ENCODE measurements at places on chromosomes 1 and 21.
A peak's percentile ranks its signal among the peaks of the same experiment; 100 is the strongest.

DNA sequence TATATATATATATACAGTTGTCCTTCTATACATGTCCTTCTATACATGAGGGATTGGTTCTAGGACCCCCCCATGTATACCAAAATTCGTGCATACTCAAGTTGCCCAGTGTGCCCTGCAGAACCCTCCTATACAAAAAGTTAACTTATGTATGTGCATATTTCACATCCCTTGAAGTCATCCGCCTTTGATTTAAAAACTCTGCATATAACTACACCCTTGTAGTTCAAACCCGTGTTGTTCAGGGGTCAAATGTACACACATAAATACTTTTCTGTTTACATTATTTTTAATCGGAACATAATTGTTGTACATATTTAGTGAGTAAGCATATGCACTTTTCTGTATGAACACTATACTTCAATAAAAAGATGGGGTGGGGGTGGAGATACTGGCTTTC is 7.7 kb upstream of the ABL2 start:
- DNase-seq = no peak

GRCh38 chr1:9909234-9910046 is 629 bp downstream of the CTNNBIP1 start:
- peak; percentile 30 for DNase-seq

GRCh38 chr1:118188411-118188810 is 3.4 kb upstream of the SPAG17 start:
- no peak for DNase-seq

- DNase-seq = no peak
Measured at GRCh38 chr1:196477262-196477661, 131.0 kb downstream of the KCNT2 start.

DNA sequence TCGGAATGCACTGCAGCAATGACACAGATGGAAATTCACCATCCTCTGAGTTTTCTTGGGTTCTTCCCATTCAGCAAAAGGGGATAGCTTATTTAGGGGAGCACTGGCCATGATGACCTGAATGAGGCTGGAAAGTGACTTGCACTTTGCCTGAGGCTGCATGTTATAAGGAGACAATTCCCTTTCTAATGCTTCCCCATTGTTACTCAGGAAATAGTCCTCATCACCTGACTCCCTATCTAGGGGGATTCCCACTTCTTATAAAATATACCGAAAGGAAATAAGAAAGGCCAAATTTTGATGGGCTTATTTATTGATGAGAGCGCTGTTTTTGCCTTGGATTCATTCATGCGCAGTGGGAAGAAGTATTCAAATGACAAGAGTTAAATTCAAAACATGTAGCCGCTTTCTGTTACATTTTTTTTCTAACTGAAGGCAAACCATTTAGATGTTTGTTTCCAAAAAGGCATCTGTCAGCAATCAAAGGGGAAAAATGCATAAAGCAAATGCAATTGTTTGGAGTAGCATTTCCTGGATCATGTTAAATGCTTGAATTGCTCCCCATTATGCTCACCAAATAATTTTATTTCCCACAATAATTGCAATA is 220.3 kb upstream of the NFIA start:
- DNase-seq = no peak

GRCh38 chr1:22563671-22564602 is 648 bp downstream of the EPHA8 start:
- no peak for DNase-seq

DNA sequence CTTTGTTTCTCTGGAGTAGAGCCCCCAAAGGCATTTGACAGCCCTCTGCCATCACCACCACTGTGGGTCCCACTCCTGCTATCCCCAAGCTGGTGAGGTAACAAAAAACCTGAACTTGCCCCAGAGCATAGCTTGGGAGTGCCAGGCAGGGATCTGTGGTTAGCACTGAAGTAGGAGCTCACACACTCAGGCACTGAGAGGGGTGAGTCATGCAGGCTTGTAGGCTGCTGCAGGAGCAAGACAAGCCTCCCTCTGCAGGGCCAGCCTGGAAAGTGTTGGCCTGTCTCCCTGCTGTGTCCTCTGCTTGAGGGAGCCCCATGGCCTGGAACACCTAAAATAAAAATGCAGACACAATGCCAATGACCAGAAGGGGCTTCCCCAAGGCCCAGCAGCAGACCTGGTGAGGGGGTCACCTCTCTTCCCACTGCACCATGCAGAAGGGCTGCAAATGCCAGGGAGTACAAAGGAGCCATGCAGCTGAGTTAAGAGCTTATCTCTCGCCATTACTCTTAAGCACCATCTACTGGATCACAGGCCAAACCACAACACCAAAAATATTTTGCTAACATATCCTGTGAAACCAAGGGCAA is 108.9 kb upstream of the POGK start:
- no peak for DNase-seq

- DNase-seq = no peak
Measured at GRCh38 chr21:24428591-24429199, 1178.6 kb downstream of the MRPL39 start.

DNA sequence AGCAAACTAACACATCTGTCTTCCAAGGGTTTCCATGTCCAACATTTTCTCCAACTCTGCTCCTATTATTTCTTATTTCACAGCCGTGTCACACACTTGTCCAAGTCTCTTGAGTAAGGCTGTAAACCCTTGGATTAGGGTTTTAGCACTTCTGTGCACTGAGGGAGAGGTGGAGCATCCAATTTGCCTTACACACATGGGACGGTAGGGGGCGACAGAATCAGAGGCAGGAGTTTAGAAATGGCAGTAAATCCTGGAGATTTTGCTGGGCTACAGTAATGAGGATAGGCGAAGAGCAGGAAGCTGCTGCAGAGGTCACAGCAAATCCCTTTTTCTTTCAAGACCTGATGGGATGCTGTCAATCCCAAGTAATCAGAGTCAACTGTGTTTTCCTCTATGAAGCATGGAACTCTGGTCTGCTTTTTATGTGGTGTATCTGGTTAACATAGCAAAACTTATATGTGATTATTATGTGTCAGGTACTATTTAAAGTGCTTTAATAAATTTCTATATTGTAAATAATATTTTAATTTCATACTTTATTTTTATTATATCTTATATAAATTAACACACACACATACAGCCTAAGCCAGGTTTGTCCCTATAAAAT is 15.4 kb upstream of the LCE5A start:
- no peak for DNase-seq

GRCh38 chr1:200223613-200224012 is 186.2 kb downstream of the ZNF281 start:
- DNase-seq = no peak

DNA sequence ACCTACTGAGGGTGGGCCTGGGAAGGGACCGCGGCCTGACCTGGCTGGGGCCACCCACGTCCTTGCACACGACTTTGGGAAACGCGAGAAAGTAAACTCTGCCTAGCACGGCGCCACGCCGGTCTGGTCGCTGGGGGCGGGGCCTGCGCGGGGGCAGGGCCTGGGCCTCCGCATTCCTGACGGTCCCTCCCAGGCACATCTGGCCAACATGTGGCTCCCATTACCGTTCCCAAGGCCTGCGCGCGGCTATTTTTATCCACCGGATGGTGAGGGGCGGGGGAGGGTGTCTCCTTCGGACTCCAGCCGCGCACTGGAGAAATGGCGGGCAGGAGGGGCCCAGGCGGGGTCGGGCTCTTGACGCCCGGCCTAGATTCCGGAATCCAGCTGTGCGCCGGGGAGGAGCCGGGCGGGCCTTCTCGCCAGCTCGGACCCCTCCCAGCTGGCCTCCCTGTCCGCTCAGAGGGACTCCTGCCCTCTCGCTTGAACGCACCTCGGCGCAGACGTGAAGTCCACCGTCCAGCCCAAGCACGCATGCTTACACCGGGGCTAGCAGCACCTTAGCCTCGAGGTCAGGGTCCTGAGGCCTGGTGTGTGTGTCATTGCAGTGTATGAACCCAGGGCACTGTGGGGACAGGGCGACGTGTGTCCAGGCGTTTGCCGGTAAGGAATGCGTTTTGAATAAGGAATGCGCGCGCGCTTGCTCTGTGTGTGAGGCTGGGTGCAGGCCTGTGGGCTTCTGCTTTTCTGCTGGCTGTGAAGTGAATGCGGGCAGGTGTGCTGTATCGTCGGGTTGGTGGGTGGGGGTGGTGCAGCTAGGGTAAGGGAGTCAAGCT is 2.1 kb downstream of the EVA1B start:
- DNase-seq = peak; percentile 18

DNA sequence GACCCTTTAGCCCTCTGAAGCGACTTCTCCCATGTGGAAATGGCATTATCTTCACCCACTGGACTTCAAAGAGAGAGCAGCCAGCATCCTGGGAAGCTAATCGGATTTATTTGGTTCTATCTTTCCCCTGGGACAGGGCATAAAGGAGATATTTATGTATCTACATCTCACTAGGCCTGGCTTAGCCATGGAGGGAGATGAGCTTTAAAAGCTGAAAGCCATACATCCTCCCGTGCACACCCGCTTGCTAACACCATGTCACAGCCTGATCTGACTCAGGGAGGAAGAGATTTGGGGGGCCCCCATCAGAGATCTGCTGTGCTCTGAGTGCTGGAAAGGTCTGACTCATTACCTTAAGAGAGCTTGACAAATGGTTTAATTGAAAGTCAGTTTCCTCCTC is 155.9 kb downstream of the PLXNA2 start:
- no peak for DNase-seq

DNA sequence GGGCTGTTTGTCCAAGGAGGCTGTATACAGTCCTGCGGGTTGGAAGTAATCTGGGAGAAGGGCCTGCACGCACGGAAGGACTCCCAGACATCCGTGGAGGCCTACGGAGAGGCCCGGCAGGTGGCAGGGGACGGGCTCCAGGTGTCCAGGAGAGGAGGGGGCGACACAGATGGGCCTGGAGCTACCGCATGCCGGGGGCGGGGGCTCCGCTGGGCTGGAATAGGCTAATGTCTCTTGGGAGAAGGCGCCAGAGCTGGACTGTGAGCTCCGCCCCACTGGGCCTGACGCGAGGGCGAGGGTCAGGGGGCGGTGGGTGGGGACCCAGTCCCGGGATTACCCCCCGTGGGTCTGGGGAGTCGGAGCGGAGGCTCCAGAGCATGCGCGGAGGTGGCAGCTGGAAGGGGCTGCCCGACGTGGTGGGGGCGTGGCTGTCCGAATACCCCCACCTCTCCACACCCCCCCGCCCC is 659 bp downstream of the AGO1 start:
- peak; percentile 54 for DNase-seq

DNA sequence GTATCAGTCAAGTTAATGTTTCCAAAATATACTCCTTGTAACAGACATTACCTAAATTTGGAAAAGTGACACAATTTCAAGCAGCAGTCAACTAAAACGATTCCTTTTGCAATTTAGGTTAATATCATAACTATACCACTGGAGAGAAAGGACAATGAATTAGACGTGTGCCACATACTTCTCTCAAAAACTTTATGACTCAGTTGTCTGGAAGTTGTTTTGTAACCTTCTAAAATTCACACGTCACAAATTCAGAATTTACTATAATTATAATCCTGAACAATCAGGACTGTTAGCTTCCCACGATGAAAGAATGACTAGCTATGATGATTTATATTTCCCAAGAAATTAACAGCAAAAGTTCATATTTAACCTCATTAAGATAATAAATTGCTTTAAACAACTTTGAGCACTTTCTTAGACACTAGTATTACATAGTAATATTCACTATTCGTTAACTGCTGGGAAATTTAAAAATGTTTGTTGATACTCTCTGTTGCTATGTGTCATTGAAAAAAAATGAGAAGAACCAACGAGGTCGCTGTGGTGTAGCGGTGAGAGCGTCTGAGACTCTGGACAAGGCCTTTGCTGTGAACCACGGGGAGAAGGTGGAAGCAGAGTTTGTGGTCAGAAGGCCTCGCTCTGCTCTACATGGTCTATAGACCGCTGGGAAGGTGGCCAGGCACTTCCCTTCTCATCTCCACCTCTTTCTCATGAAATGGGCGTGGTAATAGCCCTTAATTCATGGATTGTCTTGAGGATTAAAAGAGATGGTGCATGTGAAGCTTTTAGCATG is 27.9 kb upstream of the BATF3 start:
- peak; percentile 18 for DNase-seq

- DNase-seq = no peak
Measured at GRCh38 chr1:1907098-1907736, 7.8 kb upstream of the CALML6 start.

GRCh38 chr1:7580923-7581753 is 190.0 kb upstream of the VAMP3 start:
- no peak for DNase-seq

DNA sequence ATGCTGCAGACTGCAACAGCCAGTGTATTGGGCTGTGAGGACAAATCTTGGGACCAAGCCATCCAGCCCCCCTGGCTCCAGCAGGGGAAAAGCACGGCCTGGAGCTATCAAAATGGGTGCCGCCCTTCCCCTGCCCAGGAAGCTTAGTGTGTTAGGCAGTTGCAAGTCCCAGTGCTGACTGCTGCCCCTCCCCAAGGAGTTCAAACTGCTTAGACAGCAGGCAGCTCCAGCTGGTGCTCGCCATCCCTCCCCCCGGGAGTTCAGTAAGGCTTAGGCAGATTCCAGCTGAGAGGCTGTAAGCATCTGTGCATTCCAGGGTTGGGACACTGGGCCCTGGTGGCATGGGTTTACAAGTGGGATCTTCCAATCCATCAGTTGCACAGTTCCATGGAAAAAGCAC is 579.6 kb upstream of the NR5A2 start:
- no peak for DNase-seq

DNA sequence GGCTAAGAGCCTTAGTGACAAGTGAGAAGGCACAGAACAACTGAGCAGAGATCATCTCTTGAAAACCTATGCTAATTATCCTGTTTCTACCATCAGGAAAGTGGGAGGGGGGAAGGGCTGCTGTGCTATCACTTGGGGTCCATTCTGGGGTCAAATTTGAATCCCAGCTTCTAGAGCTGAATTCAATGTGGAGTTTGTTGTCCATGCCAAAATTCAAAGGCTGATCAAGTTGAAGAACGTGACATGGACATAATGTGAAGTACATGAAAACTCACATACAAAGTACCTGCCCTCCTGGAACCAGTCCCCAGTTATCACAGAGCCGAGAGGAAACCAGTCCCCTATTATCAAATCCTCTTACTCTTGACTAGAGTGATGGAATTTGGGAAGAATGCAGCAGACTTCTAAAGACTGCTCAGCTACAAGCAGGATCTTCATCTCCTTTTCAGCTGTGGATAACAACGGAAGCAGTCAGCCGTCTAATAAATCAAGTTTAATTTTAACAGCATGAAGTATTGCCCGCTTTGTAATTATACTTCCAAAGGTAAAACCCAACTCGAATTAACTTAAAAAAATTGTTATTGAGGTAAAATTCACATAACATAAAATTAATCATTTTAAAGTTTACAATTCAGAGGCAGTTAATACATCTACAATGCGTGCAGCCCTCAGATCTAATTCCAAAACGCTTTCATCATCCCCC is 78.3 kb downstream of the SLC45A1 start:
- no peak for DNase-seq

- no peak for DNase-seq
Measured at GRCh38 chr1:44860331-44860730, 17.3 kb upstream of the PTCH2 start.
